ENCODE measurements at places on chromosomes 1 and 21.

- DNase-seq: no peak
These were observed 23.1 kb upstream of the USP25 start for GRCh38 chr21:15706696-15707095.

- DNase-seq: no peak
These were observed 123.8 kb upstream of the RAB4A start for GRCh38 chr1:229147072-229147471.

- no peak for DNase-seq
These were observed 509 bp downstream of the PIK3R3 start for GRCh38 chr1:46131712-46132528.

DNA sequence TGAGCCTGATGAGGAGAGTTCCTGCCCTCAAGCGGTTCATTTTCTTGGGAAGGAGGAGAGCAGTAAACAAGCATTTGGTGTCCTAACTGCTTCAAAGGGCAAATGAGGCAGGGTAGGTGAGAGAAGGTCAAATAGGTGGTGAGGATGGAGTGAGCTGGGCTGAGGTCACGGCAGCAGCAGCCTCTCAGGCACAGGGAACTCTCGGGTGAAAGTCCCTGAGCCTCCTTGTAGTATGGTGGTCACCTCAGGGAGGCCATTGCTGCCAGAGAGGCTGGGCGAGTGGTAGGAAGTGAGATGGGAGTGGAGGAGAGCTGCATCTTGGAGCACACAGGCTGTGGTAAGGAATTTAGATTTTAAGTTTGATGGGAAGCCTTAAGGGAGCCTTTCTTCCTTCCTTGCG is 4.0 kb downstream of the ADARB1 start:
- DNase-seq: no peak

DNA sequence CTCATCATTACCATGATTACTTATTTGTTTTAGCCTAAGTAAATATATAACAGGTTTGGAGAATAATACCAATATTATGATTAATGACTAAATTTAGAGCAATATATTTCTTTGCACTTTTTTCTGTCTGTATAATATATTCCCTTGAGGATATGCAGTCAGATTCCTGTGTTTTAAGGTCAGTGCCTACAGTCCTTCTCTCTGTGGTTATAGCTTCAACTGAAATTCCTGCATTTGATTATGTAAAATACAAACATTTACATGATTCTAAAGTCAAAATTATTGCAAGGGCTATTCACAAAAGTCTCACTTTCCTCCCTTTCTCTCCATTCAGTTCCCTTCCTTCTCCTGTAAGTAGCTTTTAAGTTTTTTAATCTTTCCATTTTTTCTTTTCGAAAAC is 142.9 kb upstream of the COL6A1 start:
- no peak for DNase-seq
